ENCODE measurements at places on chromosomes 1 and 21.

- no peak for DNase-seq
Observed at GRCh38 chr1:22810378-22810777, 99.7 kb downstream of the EPHB2 start.

DNA sequence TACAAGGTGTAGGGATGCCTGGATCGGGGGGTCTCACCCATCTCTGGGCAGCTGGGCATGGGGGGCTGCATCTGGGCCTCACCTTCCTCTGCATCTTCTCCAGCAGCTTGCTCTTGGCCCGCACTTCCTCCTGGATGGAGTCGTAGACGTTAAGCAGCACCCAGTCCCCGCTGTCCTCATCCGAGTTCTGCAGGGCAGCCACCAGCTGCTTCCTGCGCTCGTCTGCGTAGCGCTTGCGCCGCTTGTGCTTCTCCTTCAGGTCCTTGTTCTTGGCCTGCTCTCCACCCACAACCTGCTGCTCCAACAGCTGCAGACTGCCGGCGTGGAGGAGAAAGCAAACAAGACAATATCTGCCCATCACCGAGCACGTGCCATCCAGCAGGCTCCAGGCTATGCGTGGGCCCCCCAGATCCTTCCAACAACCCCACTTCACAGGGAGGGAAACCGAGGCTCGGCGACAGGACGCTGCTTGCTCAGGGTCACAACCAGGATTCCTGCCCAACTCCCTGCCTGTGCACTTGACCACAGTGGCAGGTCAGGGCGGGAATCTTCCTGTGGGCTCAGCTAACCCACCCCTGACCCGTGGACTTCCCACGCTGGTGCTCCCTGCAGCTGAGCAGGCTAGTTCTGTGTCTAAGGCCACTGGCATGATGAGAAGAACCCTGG, 21.5 kb upstream of the DDOST start:
- no peak for DNase-seq

GRCh38 chr21:33064623-33065390, 5.1 kb upstream of the OLIG1 start:
- DNase-seq = no peak

GRCh38 chr1:169427081-169427641, at the start of gene CCDC181:
TSS of gene CCDC181 (minus strand) at chr1:169427474. CDS start at chr1:169424927, 2,547 bp downstream.
- DNase-seq = peak; percentile 66

DNA sequence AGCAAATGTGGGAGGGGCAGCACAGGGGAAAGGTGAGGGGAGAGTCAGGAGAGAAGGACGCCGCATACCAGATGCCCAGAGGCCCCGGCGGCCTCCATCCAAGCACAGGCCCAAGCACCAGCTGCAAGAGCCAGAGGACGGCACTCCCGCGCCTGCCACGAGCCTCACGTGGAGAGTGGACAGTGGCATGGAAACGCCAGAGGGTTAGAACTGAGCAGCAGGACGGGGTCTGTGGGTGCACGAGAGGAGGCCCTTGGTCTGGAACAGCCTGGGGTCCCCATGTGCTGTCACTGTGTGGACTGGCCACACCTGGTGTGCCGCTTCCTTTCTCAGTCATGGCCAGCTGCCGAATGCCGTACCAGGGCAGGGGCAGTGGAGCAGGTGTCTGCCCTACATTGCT, 68.7 kb downstream of the AGPAT3 start:
- no peak for DNase-seq

All from CD4-positive, alpha-beta T cell treated with Interleukin-10 for 1 hour (primary cell).